ENCODE measurements at places on chromosomes 13 and 19.

- DNase-seq, result no peak
Measured at GRCh38 chr19:47797996-47798903, 6.1 kb downstream of the TPRX1 start.

- no peak for DNase-seq
Measured at GRCh38 chr13:99050983-99051488, 73.2 kb upstream of the DOCK9 start.

DNA sequence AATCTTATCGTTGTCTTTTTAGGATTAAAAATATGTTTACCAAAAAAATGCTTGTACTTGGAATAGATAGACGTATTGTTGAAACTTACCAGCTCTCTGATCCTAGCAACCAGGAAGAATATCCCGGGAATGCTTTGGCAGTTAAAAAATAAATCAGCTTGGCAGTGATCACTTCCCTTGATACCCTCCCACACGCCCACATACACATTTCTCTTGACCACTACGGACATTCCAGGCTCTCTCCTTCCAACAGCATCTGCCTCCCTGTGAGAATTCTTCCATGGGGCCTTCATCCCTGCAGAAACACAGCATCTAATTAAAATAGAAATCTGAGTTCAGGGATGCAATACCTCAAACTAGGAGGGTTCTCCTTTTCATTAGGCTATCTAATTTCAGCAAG is 57.9 kb downstream of the THSD1 start:
- no peak for DNase-seq

DNA sequence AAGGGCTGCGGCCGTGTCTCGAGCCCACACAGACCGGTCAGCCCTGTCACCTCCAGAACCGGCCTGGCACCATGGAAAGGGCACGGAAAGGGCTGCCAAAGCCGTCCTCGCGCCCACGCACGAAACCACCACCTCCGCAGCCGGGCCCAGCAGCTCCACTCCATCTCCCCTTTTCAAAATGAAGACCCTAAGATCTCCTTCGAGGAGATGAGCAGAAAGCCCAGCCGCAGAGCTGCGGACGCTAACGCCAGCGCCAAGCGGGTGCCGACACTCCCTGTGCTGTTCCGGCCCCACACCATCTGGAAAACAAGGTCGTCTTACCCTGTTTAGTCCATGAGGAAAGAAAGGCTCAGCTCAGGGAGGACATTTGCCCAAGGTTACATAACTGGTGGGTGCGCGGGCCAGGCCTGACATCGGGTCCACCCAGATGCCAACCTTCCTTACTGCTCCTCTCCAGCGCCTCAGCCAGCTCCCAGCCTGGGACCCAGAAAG is 131.1 kb downstream of the FOXO1 start:
- DNase-seq, result no peak

GRCh38 chr19:56301886-56302620 is 12.6 kb downstream of the ZSCAN5A start:
- no peak for DNase-seq

Data from HAP-1 (cell line).